ENCODE measurements at places on chromosomes 2 and 18. TPM values are rescaled to one million over a fixed set of nuclear protein-coding genes. Genes with fewer than 3 reads are reported as not detected.

UNC80 gene
- 1.6 TPM for total RNA-seq

EEF1B2 gene
- 565 TPM for total RNA-seq

MLPH gene
- 0.26 TPM for total RNA-seq

FIGN gene
- 0.24 TPM for total RNA-seq

FAHD2B gene
- 9.0 TPM for total RNA-seq

CD207 gene
- total RNA-seq, result 1.1 TPM

CD8B2 gene
- not detected for total RNA-seq

LGALSL gene
- total RNA-seq, result 5.9 TPM

C1QL2 gene
- total RNA-seq, result 0.98 TPM

PLGLB1 gene
- total RNA-seq, result 3.3 TPM

PTPRM gene
- total RNA-seq, result not detected

GRCh38 chr2:107402330-107402729 is 424.4 kb upstream of the RGPD4 start:
- DNase-seq, result no peak

DNA sequence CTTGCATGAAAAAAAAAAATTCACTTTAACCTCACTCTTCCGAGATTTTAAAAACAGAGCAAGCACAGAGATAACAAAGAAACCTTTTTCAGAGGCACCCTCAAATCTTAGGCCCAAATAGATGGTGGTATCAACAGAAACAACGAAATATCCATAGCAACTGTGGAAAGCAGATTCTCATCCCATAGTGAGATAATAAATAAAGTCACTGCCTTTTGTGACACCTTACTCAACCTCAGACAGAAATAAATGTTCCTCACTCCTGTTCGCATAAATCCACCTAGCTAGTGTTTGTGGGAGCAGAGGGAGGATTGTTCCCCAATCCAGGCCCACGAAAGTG is 60.9 kb upstream of the RTN4 start:
- DNase-seq, result no peak

DNA sequence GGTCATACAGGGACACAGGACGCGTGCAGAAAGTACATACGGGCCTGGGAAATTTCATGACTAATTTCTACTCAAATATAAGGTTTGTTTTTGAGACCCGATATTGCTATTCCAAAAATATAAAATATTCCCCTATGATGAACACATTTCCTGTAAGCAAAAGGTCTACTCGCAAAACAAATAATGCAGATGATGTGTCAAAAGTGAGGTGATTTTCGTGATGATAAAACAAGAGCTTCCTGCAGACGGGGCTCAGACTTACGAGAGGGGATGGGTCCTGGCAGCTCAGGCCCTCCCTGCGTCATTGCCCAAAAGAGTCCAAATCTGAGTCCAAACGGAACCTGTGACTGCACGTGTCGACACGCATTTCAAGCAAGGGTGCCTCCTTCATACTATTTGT is 62.7 kb downstream of the MBP start:
- no peak for DNase-seq

- no peak for DNase-seq
Observed at GRCh38 chr2:18412980-18413675, 147.3 kb downstream of the RDH14 start.

DNA sequence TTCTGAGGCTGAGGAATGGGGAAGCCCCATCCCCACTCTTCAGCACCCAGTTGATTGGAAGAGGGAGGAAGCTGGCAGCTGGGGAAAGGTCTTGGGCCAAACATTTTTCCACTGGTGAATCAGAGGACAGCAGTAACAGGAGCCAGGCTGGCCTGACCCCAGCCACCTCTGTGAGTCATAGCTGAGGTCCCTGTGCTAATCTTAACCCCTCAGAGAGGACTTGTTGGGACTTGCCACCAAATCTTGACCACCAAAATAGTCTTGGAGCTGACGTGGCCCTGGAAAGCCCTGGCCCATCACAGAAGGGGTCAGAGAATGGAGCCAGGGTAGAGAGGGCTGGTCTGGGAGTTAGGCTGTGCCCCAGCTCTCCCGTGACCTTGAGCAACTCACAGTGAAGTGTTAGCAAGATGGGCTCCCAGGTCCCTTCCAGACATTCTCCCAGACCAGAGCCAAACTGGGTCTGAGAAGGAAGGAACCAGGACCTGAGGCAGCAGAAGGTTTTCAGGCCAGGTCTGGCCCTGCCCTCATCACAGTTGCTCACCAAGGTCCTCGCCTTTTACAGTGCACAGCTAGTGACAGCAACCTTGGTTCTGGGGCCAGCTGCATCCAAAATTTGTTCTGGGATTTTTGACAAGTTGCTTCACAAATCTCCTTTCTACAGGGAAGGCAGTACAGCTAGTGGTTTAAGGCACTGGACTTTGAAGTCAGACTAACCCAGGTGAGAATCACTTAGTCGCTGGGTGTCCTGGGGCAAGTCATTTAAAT is 266.6 kb downstream of the CYP26B1 start:
- no peak for DNase-seq

- peak; percentile 45 for DNase-seq
Observed at GRCh38 chr2:191521608-191522208, 156.2 kb upstream of the NABP1 start.

DNA sequence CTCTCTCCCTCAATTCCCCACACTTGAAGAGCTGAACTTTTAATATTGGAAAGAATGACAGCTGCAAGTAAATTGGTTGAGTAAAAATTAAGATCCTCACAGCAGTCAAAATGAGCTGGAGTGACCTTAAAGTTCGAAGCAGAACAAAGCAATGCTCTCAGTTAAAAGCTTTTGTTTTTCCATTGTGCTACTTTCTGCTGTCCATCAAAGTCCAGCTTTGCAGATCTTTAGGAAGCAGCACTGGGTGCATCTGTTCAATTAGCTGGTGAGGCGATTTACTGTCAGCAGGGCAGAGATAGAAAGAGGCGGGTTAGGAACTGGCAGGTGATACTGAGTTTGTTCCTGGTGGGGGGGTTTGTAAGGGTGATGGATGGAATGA is 834.8 kb downstream of the CPS1 start:
- no peak for DNase-seq

DNA sequence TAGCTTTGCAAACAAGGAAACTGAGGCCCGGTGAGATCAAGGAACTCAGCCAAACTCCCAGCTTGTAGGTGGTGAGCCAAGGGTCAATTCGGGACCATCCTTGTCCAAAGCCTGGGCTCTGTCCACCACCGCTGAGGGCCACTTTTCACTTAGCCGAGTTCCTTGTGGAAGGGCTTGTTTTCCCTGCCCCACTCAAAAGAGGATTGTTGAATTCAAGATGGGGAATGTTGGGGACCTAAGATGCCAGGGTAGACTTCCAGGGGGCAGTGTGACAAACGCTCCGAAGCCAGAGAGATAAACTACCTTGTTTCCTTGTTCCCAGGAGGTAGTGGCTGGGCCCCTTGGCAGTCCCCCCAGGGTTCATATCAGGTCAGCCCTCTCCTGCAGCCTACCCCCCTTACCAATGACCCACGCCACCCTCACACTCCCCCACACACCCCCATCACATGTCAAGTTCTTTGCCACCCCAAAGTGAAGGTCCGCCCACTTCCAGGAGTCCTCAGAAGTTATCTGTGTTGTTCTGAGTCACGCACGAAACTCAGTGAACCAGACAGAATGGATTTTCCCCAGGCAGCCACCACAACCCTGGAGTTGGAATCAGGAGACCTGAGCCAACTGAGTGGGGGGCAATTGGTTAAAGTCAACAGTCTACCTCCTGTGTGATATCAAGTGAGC is 10.3 kb upstream of the ATOH8 start:
- no peak for DNase-seq

GRCh38 chr2:72942881-72943418 is 25.6 kb downstream of the EMX1 start:
- no peak for DNase-seq

GRCh38 chr2:39730276-39730675 is 48.8 kb downstream of the THUMPD2 start:
- no peak for DNase-seq

DNA sequence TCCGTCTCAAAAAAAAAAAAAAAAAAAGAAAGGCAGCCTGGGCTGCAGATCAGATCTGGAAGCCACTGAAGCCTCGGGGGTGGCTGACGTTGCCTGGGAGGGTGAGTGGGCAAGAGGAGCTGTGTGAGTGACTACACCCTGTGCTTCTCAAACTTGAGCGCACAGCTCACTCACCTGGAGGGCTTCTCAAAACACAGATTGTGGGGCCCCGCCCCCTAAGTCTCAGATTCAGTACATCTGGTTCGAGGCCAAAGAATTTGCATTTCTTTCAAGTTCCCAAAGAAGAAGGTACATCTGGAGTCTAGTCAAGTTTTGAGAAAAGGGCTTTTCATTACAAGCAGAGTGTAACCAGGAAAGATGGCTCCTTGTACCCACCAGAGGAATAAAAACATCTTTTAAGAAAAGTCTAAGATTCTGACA is 97.7 kb upstream of the CAB39 start:
- DNase-seq, result no peak

GRCh38 chr2:114496959-114497358 is 54.5 kb downstream of the DPP10 start:
- no peak for DNase-seq

GRCh38 chr2:64853894-64854293 is 135.3 kb upstream of the SLC1A4 start:
- DNase-seq, result no peak

GRCh38 chr18:78542204-78542603 is 437.4 kb upstream of the SALL3 start:
- no peak for DNase-seq

- DNase-seq, result no peak
Observed at GRCh38 chr2:145119225-145119624, 599.3 kb upstream of the ZEB2 start.

- no peak for DNase-seq
Observed at GRCh38 chr18:45280481-45281276, 334.6 kb upstream of the SLC14A2 start.

DNA sequence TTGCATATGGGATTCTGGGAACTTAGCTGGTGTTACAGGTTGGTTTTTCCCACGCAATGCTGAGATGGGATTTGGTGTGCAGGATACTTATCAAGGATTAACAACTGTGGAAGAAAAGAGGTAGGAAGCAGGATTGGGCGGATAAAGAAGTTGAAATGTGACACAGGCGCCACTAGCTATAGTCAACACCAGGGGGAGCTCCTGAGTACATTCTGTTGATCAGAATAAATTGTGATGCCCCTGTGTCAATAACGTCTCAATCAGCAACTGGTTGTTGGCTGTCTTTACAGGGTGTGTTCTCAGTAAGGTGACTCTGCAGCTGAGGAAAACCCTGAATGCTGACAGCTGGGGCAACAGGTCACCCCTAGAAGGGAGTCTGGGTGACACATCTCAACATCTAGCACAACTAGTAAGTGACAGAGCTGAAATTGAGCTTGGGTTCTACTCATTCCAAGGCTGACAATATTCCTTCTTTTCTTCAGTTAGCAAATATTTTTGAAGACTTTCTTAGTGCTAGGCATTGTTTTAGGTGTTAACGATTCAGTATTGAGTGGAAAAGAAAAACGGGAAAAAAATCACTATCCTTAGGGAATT is 143.0 kb downstream of the ARL6IP6 start:
- peak; percentile 46 for DNase-seq

- no peak for DNase-seq
Observed at GRCh38 chr2:179429060-179429471, 164.4 kb upstream of the SESTD1 start.

DNA sequence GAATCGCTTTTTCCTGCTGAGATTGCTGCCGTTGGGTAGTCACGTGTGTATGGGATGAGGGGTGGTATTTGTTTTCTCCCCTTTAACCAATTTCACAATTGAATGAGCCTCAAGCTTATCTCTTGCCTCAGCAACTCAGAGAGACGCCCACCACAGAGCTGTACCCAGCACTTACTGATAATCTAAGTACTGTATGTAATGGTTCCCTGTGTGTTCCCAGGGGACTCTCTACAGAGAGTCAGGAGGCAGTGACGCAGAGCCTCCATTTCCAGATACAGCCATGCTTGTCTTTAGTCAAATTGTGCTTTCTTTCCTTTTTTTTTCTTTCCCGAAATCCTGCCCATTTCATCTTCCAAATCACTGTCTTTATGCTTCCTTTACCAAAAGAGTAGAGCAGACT is 1102.1 kb upstream of the KLHL29 start:
- DNase-seq, result peak; percentile 43

- no peak for DNase-seq
Observed at GRCh38 chr2:99812426-99812825, 322.6 kb upstream of the REV1 start.

DNA sequence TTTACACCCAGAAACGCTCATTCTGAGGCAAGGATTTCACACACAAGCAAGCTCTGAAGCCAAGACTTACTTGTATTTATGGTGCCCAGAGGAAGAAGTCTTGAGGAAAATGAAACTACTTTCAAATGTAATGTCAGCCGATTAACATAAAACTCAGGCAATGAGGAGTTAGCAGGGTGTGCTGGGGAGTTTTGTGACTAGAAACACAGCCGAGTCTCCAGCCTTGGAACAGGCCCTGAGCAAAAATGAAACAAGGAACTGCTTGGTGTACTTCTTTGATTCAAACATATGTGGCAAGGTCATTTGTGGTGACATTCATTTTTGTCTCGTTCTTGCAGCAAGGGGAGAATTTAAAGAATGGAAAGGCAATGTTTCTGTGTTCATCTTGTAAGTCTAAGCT is 4.5 kb downstream of the DYTN start:
- no peak for DNase-seq

GRCh38 chr2:102790091-102790455 is 28.2 kb downstream of the TMEM182 start:
- DNase-seq, result no peak

DNA sequence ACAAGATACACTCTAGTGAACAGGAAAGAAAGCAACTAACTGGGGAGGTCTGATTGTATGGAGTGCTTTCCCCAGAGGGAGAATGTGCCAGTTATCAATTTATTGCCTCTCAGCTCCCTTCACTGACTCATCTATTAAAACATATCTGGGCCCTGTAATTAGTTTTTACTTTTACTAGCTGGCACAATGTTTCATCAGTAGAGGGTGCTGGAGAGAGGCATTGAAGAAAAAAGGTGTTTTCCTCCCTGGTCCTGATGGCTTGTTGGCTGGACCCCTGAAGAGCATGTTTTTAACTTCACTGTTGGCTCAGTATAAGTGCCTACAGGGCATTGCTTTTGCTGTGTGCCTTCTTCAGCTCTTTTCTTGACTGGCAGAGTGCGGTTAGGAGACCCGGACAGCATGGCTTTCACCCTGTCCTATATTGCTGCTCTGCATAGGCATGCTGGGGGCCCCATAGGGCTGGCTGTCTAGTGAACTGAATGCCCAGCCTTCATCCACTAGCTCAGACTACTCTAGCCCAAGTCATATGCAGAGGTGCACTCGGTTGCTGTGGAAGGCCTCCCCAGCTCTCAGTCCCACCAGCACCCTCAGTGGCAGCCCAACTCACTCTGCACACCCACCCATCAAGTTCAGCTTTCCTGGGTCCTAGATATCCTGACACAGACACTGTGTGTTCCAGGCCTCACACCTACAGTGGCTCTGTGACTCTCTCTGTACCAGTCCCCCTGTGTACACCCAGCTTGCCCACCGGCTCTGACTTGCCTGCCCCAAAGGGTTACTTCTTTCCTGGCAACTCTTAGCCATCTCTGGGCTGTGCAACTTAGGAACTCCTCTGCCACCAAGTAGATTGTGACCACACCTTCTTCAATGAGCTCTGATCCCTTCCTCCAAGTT is 62.3 kb upstream of the ACYP2 start:
- DNase-seq, result peak; percentile 49

Measured in A673 (cell line).